WTC11 (cell line): ENCODE measurements at places on chromosomes 1 and 21. TPM values are rescaled to one million over a fixed set of nuclear protein-coding genes. Genes with fewer than 3 reads are reported as not detected.

The PRR9 gene
- not detected in 3 replicates for total RNA-seq

The NSUN4 gene
- total RNA-seq: 19.5 to 22.6 TPM (median 21.0 TPM) in 3 replicates

- H3K27me3 ChIP-seq: no peaks in the 10 kb centered on the region
- H3K36me3 ChIP-seq: no peaks in the 10 kb centered on the region
- H3K4me1 ChIP-seq: no peaks in the 10 kb centered on the region
- H3K4me3 ChIP-seq: no peak overlapping the region
- H3K27ac ChIP-seq: no peak overlapping the region
Measured at GRCh38 chr1:97980530-97980929, 59.7 kb upstream of the DPYD start.

- H3K4me1 ChIP-seq: peaks cover 55% of the 10 kb centered on the region
- H3K27ac ChIP-seq: no peak overlapping the region
- peaks cover 6% of the 10 kb centered on the region; the same call in 1 of the 2 replicates for H3K27me3 ChIP-seq
- H3K4me3 ChIP-seq: no peak overlapping the region
- peaks cover 26% of the 10 kb centered on the region for H3K36me3 ChIP-seq
Measured at GRCh38 chr21:32966120-32966519, 59.6 kb upstream of the OLIG2 start.

GRCh38 chr1:98426092-98426491 is 235.4 kb upstream of the SNX7 start:
- no peak overlapping the region for H3K27ac ChIP-seq
- H3K27me3 ChIP-seq: no peaks in the 10 kb centered on the region
- no peaks in the 10 kb centered on the region for H3K36me3 ChIP-seq
- 0 out of 2 replicates have a peak, but pooled peaks cover 4% of the 10 kb centered on the region for H3K4me1 ChIP-seq
- no peak overlapping the region for H3K4me3 ChIP-seq

- no peak for DNase-seq
- H3K27me3 ChIP-seq: no peaks in the 10 kb centered on the region
- H3K4me3 ChIP-seq: no peak overlapping the region
- H3K27ac ChIP-seq: no peak overlapping the region
- H3K4me1 ChIP-seq: peaks cover 4% of the 10 kb centered on the region; the same call in 1 of the 2 replicates
Measured at GRCh38 chr1:77534456-77534855, 148.0 kb downstream of the ZZZ3 start.

- no peaks in the 10 kb centered on the region for H3K27me3 ChIP-seq
- H3K4me1 ChIP-seq: peaks cover 12% of the 10 kb centered on the region
- H3K4me3 ChIP-seq: no peak overlapping the region
- DNase-seq: no peak
- H3K36me3 ChIP-seq: no peaks in the 10 kb centered on the region; the same call in 1 of the 2 replicates
Measured at GRCh38 chr1:23132033-23132432, 36.6 kb downstream of the LUZP1 start.

DNA sequence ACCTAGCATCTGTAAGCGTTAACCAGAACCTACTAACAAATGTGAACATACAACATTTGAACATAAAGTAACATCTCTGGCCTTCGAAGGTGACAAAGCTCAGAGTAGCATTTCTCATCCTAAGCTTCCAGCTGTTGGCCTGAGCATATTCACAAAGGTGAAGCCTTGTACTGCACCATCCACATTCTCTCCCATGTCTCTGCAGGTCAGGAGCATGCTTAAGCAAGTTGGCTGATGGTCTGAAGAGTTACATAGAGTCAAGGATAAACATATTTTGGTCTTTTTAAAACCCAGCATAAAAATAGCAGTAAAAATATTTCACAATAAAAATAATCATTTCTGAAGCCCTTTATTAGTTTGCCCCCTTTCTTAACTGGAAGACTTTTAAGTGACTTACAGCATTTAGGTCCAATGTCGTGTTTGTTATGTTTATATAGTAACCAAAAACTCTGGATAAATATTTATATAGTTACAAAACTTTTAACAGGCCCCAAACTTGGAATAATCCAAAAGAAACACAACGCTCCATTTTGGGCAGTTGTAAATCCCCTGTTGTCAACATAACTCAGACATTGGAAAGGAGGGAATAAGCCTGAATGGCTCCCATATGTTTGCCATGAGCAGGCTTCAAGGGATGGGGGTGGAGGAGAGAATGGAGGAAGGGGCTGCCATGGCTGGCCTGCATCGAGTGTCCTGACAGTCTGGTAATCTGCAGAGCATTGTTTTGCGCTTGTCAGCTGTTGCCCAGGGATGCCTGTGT is 42.8 kb upstream of the ENAH start:
- no peaks in the 10 kb centered on the region for H3K27me3 ChIP-seq
- H3K4me1 ChIP-seq: peaks cover 9% of the 10 kb centered on the region
- H3K36me3 ChIP-seq: peaks cover 9% of the 10 kb centered on the region
- no peak overlapping the region for H3K4me3 ChIP-seq
- no peak overlapping the region for H3K27ac ChIP-seq

- no peaks in the 10 kb centered on the region; the same call in 1 of the 2 replicates for H3K4me1 ChIP-seq
- peak; percentile 7 for DNase-seq
- no peaks in the 10 kb centered on the region for H3K36me3 ChIP-seq
Measured at GRCh38 chr21:45392573-45392971, 12.4 kb upstream of the COL18A1 start.

- H3K4me1 ChIP-seq: peaks cover 61% of the 10 kb centered on the region
- H3K27ac ChIP-seq: no peak overlapping the region
- peak overlapping the region; percentile 95 for H3K4me3 ChIP-seq
- no peak for DNase-seq
- no peaks in the 10 kb centered on the region for H3K36me3 ChIP-seq
Measured at GRCh38 chr1:184387069-184387475, 243 bp downstream of the C1orf21 start.

DNA sequence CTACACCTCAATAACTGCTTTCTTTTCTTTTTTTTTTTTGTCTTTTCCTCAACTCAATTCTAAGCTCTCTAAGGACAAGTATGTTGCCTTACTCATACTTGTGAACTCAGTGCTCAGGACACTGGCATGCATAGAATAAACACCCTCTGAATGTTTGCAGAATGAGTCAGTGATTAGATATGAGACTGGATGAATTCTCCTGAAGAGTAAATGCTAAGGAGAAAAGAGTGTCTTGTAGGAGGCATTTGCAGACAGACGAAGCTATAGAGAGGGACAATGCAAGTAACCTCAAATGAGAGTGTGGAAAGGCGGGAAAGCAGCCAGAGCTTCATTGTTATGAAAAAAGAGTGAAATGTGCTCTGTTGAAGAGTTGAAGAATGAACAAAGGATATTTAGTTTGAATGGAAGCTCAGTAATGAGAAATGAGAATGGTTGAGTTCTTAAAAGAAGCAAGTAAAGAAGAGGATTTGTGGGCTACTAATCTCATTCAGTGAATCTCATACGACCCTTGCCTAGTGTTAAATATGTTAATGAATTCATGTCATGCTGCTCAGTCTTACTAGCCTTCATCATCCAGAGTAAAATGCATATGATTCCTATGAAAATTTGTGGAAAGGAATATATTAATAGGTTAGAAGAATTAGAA is 166.1 kb upstream of the DPYD start:
- no peak overlapping the region for H3K4me3 ChIP-seq
- H3K4me1 ChIP-seq: peaks cover 31% of the 10 kb centered on the region
- peak overlapping the region; percentile 69 for H3K27ac ChIP-seq
- H3K27me3 ChIP-seq: no peaks in the 10 kb centered on the region
- H3K36me3 ChIP-seq: no peaks in the 10 kb centered on the region

- H3K27me3 ChIP-seq: peaks cover 12% of the 10 kb centered on the region
- H3K4me3 ChIP-seq: peak overlapping the region; percentile 37
- H3K36me3 ChIP-seq: no peaks in the 10 kb centered on the region
- DNase-seq: peak; percentile 45
Measured at GRCh38 chr21:17438635-17439034, 74.2 kb upstream of the CXADR start.

DNA sequence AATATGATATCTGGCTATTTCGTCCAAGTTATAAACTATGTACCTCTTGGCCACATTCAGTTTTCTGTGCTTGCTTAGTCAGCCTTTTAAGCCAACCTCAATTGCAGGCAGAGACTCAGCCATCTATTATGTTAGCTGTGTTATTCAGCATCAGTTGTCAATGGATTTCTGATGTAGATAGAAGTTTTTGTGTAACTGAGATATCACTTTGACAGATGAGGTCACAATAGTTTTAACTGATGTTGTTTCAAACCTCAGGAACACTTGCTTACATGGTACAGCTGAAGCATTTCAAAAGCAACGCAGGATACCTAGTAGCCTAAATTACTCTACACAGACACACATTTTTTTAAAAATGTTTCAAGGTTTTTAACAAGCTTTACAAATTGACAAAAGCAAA is 1478.0 kb downstream of the NCAM2 start:
- no peaks in the 10 kb centered on the region for H3K36me3 ChIP-seq
- no peak overlapping the region for H3K4me3 ChIP-seq
- H3K4me1 ChIP-seq: no peaks in the 10 kb centered on the region
- no peak overlapping the region for H3K27ac ChIP-seq
- no peak for DNase-seq

GRCh38 chr1:85344256-85344694 is 67.8 kb upstream of the BCL10 start:
- H3K27me3 ChIP-seq: no peaks in the 10 kb centered on the region
- peaks cover 58% of the 10 kb centered on the region for H3K4me1 ChIP-seq
- H3K27ac ChIP-seq: peak overlapping the region; percentile 92
- DNase-seq: peak; percentile 71

DNA sequence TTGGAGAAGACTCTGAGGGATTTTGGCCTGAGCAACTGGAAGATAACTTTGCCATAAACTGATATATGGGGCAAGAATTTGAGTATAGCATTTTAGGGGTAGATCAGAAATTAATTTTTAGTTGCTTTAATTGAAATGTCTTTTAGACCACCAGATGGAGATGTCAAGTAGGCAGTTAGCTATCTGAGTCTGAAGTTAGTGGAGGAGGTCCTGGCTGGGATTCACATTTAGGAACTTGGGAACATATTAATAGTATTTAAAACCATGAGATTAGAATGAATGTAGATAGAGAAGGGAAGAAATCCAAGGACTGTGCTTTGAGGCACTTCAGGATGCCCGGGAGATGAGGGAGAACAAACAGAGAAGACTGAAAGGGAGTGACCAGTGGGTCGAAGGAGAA is 32.6 kb downstream of the SLC44A3 start:
- no peak overlapping the region for H3K4me3 ChIP-seq
- H3K36me3 ChIP-seq: no peaks in the 10 kb centered on the region
- no peaks in the 10 kb centered on the region for H3K4me1 ChIP-seq
- no peak overlapping the region for H3K27ac ChIP-seq

DNA sequence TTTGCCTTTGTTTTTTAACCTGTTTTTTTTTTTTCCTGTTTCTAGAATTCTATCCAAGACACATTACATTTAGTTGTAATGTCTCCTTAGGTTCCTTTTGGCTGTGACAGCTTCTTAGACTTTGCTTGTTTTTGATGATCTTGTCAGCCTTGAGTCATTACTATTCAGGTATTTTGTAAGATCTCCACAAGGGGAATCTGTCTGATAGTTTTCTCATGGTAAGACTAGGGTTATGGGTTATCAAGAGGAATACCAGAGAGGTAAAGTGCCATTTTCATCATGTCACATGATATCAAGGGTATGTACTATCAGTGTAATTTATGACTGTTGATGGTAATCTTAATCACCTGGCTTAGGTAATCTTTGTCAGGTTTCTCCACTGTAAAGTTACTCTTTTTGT is 99.1 kb upstream of the GFI1 start:
- no peak overlapping the region for H3K4me3 ChIP-seq
- no peaks in the 10 kb centered on the region for H3K27me3 ChIP-seq
- peaks cover 27% of the 10 kb centered on the region for H3K36me3 ChIP-seq
- H3K4me1 ChIP-seq: no peaks in the 10 kb centered on the region

- H3K4me1 ChIP-seq: peaks cover 16% of the 10 kb centered on the region
- H3K4me3 ChIP-seq: no peak overlapping the region
- DNase-seq: no peak
- no peak overlapping the region for H3K27ac ChIP-seq
- no peaks in the 10 kb centered on the region for H3K27me3 ChIP-seq
Measured at GRCh38 chr1:116704278-116704677, 36.7 kb upstream of the IGSF3 start.

- DNase-seq: no peak
- peaks cover 26% of the 10 kb centered on the region for H3K4me1 ChIP-seq
- H3K36me3 ChIP-seq: no peaks in the 10 kb centered on the region
Measured at GRCh38 chr1:229127301-229127700, 143.6 kb upstream of the RAB4A start.

- H3K27ac ChIP-seq: no peak overlapping the region
- H3K4me1 ChIP-seq: peaks cover 18% of the 10 kb centered on the region
- DNase-seq: no peak
- H3K36me3 ChIP-seq: no peaks in the 10 kb centered on the region
- H3K4me3 ChIP-seq: no peak overlapping the region
- peaks cover 20% of the 10 kb centered on the region for H3K27me3 ChIP-seq
Measured at GRCh38 chr1:203268901-203269653, 36.2 kb upstream of the BTG2 start.

DNA sequence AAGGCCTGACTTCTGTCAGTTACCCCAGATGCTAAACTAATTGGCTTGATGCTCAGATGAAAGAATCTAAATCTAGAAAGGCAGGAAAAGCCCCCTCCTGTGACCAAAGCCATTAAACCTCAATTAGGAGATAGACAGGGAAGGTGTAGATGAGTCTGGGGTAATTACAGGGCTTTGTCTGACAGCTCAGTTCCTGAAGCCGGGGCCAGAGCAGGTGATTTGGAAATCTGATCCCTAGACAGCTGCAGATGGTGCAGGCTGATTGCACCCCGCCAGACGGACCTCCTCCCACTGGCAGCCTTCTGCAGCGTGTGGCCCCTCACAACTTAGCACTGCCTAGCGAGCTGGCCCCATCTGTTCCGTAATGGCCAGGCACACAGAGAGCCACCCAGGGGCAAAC is 395.1 kb downstream of the HLX start:
- no peak overlapping the region for H3K27ac ChIP-seq
- H3K36me3 ChIP-seq: no peaks in the 10 kb centered on the region
- H3K4me3 ChIP-seq: no peak overlapping the region
- no peak for DNase-seq
- no peaks in the 10 kb centered on the region for H3K27me3 ChIP-seq
- peaks cover 25% of the 10 kb centered on the region for H3K4me1 ChIP-seq

DNA sequence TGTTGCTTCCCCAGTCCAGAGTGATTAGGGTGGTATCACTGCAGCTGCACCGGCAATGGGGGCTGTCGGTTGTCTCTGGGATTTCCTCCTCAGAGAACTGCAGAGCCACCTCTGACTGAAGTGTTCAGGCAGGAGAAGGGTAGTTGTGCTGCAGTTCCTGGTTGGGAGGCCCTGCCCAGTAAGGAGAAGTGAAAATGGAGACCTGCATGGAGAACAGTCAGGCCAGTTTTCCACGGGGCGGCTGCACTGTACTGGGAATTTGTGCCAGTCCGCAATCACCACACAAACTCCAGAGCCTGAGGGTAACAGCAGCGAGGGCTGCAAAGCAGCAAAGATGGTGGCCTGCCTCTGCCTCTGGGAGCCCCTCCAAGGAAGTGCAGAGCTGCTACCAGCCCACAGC is 58.1 kb upstream of the CCDC190 start:
- no peak for DNase-seq
- H3K4me1 ChIP-seq: 0 out of 2 replicates have a peak, but pooled peaks cover 2% of the 10 kb centered on the region
- H3K4me3 ChIP-seq: no peak overlapping the region
- H3K27ac ChIP-seq: no peak overlapping the region

GRCh38 chr1:110370827-110371226 is 20.0 kb downstream of the SLC16A4 start:
- no peaks in the 10 kb centered on the region for H3K27me3 ChIP-seq
- H3K4me1 ChIP-seq: no peaks in the 10 kb centered on the region
- H3K27ac ChIP-seq: no peak overlapping the region
- peaks cover 14% of the 10 kb centered on the region for H3K36me3 ChIP-seq
- DNase-seq: no peak
